ENCODE measurements at places on chromosomes 4 and X.

DNA sequence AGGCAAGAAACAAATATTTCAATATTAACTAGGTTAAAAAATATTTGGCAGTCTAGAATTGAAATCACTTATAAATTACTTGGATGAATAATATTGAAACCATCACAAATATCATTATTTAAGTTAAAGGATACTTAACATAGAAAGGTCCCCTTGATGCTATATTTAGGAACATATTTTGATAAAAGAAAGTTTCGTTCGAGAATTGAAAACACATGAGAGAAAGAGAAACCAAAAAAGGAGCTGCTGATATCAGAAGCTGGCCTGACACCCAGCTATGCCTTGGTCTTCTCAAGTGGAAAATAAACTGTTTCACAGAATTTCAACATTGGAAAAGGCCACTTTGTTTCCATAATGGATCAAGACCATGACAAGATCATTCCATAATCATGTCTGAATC is 762.4 kb downstream of the DMD start:
- no peak for DNase-seq

DNA sequence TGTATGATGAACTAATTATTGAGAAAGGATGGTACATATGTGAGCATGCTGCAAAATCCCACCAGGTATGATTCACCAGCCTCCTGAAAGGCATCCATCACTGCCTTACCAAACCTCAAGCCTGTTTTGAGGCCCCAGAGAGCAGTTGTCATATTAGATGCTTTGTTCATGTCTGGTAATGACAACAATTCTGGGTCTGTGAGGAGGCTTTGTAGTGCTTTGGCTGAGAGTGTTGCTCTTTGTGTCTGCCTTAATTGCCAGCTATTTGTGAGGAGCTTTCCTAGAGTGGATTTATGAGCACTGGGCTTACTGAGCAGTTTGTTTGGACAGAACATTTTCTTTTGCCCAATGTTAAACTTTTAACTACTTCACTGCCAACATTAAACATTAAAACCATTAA is 69.2 kb downstream of the HEPH start:
- no peak for DNase-seq

DNA sequence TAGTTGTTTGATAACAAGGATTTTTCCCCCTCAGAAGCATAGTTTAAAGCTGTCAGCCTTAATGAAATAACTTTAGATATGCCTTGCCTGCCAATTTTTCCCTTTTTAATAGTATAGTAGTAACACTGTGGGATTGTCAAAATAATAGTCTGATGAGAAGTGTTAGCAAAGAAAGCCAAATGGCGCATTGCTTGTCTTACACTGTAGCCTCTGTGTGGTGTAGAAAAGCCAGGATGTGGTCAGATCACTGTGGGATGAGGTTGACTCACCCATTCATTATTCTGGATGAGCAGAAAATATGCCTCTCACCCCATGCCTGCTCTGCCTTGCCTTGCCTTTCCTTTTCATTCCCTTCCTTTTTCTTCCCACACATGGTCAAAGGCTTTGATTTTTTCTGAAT is 257.8 kb upstream of the NRK start:
- DNase-seq = peak; percentile 20

DNA sequence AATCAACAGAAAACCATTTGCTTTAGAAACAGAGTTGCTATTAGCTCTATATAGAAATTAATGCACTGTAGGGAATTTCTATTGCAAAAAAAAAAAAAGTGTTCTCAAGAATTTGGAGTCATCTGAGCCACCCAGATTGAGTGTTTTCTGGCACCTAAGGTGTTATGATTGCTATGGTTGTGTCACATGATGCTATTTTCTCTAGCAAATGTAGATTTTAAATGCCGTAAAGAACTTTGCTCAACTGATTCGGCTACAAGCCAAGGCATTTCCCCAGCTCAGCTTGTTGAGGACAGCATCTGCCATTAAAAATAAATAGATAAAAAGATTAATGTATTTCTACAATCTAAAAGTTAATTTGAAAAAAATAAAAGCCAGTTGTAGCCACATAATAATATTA is 712.8 kb downstream of the FAT4 start:
- no peak for DNase-seq

- no peak for DNase-seq
Observed at GRCh38 chr4:184413261-184414046, 60.9 kb downstream of the IRF2 start.

DNA sequence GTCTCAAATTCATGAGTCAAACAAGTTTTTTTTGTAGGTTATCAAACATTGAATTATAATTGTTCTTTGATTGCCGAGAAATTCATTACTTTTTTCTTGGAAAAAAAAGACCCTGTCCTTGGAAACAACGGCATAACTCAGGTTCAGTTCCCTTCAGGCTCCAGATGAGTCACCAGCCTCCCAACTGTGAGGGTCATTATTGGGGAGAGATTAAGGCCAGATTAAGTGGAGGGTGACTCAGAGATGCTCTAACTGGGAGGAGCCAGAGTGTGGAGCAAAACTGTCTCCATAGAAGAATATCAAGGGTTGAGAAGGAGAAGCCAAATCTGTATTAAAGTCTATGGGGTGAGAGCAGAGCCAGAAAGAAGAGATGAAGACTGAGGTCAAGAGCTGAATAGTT is 9.6 kb downstream of the ADGRG4 start:
- no peak for DNase-seq

GRCh38 chr4:73257651-73258435 is 755 bp downstream of the ANKRD17 start:
- no peak for DNase-seq

DNA sequence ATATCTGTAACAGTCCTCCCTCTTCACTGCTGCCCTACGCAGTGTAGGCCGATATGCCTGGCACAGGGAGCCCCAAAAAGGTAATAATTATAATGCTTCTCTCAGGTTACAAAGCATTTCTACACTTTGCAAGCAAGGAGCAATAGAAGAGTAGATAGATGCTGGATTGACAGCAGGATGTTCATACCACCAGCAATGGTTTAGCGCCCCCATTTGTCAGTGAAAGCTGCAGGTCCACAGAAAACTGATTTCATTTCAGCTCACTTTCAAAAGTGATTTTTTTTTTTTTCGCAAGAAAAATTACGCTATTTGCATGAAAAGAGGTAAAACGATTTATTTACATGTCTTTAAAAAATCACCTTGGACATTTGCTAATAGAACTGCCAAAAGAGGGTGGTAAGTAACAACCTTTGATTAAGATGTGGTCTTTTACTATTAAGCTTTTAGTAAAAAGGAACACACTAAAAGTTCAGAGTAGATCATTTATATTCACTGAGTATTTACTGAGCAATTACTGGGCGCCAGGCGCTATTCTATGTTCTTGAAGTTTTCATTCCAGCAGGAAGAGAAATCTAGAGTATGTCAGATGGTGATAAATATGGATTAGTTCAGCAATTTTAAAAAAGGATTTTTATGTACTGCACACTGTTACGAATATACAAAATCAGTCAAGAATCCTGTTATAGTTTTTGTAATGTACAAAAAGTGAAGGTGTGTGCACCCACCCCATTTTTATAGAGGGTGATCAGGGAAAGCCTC is 34.4 kb downstream of the HPF1 start:
- no peak for DNase-seq

- no peak for DNase-seq
Observed at GRCh38 chrX:149274516-149275105, 230.5 kb downstream of the IDS start.

DNA sequence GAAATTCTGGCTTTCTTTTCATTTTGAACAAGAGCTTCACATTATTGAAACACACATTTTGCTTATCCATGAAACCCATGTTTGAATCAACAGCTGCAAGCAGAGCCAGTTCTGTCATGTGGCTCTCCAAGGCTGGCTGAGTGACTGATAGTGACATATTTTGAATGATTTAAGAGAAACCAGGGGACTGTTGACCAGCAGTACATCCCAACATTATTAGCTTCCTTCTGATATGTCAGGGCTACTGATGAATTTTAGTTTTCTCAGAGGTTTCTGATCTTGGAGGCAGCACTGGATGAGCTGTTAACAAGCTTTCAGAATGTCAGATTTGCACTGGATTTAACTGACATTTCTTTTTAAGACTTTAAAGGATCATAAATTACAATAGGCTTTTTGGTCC is 74.6 kb upstream of the GRXCR1 start:
- DNase-seq = no peak

- no peak for DNase-seq
Observed at GRCh38 chr4:108527723-108528122, 92.7 kb upstream of the RPL34 start.

DNA sequence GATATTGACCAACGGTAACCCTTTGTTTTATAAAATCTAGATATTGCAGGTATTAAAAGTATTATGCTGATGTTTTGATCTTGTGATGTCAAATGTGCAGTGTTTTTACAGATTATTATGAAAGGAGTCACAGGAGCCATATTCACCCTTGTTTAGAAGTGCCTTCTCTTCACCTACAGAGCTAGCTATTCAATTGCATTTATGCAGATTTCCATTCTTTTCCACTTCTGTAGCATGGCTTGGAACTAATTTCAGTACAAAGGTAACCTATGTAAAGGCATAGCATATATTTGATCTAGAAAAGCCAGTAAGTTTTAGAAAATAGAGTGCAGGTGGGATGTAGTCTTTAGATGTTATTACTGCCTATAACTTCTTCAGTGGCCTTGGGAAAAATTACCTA is 176.2 kb downstream of the GABRB1 start:
- no peak for DNase-seq

GRCh38 chr4:17773135-17773698 is 8.2 kb downstream of the FAM184B start:
- no peak for DNase-seq

- DNase-seq = no peak
Observed at GRCh38 chr4:5647351-5647750, 61.0 kb downstream of the EVC2 start.

DNA sequence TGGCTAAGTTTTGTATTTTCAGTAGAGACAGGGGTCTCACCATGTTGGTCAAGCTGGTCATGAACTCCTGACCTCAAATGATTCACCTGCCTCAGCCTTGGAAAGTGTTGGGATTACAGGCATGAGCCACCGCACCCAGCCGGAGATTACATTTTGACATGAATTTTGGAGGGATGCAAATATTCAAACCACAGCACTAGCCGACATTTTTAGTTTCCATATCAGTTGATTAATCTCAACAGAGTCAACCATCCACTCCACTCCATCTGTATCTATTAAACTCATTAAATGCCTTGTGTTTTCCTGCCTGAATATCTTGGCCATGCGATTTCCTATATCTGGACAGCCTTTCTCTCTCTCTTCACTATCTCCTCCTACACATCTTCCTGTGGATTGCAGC is 64.1 kb upstream of the PDGFRA start:
- no peak for DNase-seq

DNA sequence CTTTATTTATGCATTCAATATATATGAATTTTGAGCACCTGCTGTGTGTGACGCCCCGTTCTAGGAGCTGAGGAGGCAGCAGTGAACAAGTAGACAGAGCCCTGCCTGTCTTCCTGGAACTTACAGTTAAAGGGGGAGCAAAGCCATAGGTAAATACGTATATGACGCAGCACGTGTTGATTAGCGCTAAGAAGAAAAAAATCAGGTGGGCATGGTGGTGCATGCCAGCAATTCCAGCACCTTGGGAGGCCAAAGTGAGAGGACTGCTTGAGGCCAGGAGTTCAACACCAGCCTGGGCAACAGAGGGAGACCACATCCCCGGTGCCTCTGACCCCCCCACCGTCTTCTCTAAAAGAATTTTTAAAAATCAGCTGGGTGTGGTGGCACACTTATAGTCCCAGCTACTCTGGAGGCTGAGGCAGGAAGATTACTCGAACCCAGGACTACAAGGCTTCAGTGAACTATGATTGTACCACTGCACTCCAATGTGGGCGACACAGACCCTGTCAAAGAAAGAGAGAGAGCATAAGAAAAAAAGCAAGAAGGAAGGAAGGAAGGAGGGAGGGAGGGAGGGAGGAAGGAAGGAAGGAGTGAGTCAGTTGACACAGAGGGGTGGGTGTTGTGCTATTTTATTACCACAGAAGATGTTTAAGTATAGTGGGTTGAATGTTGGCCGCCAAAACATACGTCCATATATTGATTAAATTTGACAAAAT is 5.4 kb upstream of the KIAA0232 start:
- DNase-seq = no peak

DNA sequence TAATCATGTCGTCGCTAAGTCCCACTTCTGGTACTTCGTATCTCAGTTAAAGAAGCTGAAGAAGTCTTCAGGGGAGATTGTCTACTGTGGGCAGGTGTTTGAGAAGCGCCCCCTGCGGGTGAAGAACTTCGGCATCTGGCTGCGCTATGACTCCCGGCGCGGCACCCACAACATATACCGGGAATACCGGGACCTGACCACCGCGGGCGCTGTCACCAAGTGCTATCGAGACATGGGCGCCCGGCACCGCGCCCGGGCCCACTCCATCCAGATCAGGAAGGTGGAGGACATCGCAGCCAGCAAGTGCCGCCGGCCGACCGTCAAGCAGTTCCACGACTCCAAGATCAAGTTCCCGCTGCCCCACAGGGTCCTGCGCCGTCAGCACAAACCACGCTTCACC is 11.3 kb downstream of the PNCK start:
- DNase-seq = no peak

DNA sequence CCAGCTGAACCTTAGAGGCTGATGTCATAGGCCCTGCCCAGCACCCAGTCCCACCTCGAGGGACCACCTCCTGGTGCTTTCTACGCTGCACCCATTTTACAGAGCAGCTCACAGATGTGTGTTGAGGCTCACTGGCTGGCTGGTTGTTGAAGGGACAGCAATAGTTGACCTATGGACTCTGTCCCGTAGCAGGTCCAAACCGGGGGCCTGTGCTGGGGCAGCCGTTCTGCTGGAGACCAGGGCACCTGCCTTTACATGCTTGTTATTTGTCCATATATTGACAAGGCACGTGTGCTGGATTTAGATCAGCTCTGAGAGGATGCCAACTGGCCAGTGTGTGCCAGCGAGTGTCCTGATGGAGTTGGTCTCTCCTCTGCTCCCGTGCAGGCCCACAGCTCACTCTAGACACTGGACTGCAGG is 58.1 kb downstream of the TNIP2 start:
- DNase-seq = no peak

- peak; percentile 71 for DNase-seq
Observed at GRCh38 chrX:323721-324628, 5.4 kb upstream of the GTPBP6 start.

- no peak for DNase-seq
Observed at GRCh38 chrX:13939741-13940597, 89.7 kb downstream of the GEMIN8 start.

DNA sequence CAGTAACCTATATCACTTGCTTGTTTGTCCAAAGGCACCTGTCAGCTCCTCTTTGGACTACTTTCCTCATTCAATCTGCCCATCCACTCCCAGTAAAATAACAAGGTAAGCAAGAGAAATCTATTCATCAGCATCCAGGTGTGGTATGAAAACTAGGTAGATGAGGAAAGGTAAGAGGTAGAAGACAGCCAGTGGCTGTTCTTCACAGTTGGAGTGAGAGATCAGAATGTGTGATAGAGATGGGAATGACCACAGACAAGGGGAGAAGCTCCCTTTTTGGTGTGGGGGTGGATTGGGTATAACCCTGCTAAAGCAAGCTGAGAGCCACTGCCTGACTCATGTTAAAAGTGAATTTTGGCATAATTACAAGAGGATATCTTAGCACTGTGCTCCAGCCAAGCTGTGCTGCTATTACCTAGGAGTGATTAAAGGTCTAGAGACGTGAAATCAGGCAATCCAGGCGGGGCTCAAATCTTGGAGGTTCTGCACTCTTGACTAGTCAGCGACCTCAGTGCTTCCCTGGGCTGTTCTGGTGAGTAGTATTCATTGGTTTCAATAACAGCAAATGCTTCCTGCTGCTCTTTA is 28.1 kb upstream of the RASL11B start:
- DNase-seq = no peak

Measured in brain pericyte (primary cell).